ENCODE measurements at places on chromosomes 3 and 15.

DNA sequence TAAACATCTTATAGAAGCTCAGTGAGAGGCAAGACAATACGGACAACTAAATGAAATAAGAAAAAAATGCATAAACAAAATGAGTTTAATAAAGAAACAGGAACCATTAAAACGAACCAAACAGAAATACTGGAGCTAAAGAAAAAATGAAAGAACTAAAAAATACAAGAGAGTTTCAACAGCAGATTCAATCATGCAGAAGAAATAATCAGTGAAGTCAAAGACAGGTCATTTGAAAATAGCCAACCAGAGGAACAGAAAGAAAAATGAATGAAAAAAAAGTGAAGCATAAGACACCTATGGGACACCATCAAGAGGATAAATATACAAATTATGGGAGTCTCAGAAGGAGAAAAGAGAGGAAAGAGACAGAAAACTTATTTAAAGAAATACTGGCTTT is 42.5 kb upstream of the PRR20G start:
- no peak for DNase-seq

- DNase-seq: no peak
These were observed 528.1 kb upstream of the MCTP2 start for GRCh38 chr15:93703092-93703739.

- no peak for DNase-seq
These were observed 328.3 kb downstream of the PLCL2 start for GRCh38 chr3:17213102-17213501.

- no peak for DNase-seq
These were observed 1011.9 kb downstream of the VGLL3 start for GRCh38 chr3:85979034-85979433.

DNA sequence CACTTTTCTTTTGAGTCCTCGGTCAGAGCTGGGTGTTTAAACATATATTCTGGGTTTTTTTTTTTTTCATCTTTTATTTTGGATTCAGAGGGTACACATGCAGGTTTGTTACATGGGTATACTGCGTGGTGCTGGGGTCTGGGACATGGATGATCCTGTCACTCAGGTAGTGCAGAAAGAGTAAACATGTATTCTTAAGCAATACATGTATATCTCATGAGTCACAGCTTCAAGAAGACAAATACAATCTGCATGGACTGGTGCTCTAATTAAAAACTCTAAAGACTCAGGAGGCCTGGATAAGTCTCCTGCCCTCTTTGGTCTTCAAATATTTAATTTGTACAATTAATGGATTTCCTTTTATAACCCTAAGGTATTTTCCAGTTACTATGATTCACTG is 50.6 kb upstream of the PHLDB2 start:
- DNase-seq: no peak

DNA sequence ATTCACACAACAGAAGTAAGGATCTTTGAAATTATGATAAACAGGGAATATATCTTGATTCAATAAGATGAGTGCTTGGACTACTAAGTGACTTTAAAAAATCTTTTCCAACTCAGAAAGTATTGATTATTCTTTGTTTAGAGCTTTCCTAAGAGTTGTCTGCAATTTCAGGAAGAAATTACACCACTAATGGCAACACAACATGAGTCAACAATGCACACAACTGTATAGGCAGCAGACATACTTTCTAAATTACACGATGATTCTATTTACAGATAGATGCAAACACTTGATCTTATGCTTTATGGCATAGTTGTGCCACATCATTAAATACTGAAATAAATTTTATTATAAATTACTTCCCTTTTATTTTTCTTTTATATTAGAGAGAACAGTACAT is 4.4 kb downstream of the NAA50 start:
- no peak for DNase-seq

DNA sequence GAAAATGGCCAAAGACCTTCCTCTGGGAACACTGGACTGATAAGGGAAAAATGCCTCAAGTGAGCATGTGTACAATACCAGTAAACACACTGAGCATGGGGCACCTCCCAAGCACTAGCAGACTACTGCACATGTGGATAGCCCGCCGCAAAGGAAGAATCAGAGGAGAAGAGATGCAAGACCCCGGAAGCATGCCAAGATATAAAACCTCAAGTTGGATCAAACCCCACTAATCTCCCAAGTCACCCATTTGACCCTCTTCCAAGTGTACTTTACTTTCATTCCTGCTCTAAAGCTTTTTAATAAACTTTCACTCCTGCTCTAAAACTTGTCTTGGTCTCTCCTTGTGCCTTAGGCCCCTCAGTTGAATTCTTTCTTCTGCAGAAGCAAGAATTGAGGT is 121.1 kb upstream of the PLAAT1 start:
- no peak for DNase-seq

GRCh38 chr3:53072653-53073552 is 27.0 kb upstream of the SFMBT1 start:
- DNase-seq: peak; percentile 84

DNA sequence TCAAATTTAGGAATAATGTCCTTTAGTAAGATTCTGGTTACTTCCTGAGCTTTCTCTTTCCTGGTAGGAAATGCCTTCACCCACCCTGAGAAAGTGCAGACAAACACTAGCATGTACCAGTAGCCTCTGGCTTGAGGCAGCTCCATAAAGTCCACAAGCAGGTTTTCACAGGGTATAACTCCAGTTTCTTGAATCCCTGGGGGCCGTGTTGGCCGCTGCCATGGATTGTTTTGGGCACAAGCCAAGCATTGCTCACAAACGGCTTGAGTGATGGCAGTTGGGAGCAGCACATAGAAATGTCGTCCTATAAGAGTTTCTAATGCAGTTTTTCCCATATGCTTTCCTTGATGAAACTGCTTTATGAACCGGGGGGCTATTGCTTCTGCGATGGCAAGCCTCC is 164.1 kb downstream of the STXBP5L start:
- no peak for DNase-seq

GRCh38 chr15:74768099-74768770 is 13.6 kb upstream of the CSK start:
- no peak for DNase-seq

- no peak for DNase-seq
These were observed 4.4 kb downstream of the WDR73 start for GRCh38 chr15:84649706-84650105.

DNA sequence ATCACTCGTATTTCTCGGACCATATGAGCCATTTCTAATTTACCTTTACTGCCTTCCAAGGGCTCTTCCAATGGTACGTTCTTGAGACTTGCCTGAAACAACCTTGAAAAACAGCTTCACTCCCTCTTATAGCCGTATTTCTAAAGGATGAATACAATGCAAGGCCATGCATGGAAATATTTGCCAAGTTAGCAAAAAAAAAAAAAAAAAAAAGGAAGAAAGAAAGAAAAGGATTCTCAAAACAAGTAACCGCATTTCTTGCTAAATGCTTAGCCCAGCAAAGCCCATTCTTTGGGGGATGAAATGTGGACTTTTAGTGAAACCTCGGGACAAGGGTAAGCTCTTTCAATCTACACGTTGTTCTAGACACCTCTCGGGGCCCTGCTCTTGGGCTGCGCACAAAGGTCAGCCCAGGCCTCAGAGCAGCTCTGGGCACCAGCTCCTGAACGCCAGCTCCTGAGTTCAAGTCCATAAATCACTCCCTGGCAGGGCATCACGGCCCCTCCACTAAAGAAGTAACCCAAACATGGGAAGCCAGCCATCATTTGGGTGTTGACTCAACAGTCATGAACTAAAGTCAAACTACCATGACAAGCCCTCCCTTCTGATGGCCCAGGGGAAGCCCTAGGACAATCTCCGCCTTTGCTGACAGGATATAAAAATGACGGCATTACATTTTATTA is 132.7 kb downstream of the ADAMTS17 start:
- no peak for DNase-seq

GRCh38 chr3:29552051-29552450 is 271.2 kb downstream of the RBMS3 start:
- DNase-seq: no peak

DNA sequence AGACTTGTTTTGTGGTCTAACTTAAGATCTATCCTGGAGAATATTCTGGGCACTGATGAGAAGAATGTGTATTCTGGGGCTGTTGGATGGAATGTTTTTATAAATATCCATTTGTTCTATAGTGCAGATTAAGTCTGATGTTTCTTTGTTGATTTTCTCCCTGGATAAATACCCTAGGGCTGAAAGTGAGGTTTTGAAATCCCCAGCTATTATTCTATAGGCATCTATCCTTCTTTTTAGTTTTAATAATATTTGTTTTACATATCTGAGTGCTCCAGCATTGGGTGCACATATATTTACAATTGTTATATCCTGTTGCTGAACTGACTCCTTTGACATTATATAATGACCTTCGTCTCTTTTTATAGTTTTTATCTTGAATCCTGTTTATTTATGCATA is 42.9 kb downstream of the GALK2 start:
- no peak for DNase-seq

GRCh38 chr3:62266668-62267283 is 106.6 kb downstream of the FEZF2 start:
- DNase-seq: no peak

- DNase-seq: no peak
These were observed 1.7 kb upstream of the MAN2A2 start for GRCh38 chr15:90901175-90902039.

GRCh38 chr15:78853500-78853899 is 19.2 kb upstream of the MORF4L1 start:
- DNase-seq: no peak

GRCh38 chr15:31452595-31453557 is 126.2 kb downstream of the KLF13 start:
- DNase-seq: peak; percentile 76

DNA sequence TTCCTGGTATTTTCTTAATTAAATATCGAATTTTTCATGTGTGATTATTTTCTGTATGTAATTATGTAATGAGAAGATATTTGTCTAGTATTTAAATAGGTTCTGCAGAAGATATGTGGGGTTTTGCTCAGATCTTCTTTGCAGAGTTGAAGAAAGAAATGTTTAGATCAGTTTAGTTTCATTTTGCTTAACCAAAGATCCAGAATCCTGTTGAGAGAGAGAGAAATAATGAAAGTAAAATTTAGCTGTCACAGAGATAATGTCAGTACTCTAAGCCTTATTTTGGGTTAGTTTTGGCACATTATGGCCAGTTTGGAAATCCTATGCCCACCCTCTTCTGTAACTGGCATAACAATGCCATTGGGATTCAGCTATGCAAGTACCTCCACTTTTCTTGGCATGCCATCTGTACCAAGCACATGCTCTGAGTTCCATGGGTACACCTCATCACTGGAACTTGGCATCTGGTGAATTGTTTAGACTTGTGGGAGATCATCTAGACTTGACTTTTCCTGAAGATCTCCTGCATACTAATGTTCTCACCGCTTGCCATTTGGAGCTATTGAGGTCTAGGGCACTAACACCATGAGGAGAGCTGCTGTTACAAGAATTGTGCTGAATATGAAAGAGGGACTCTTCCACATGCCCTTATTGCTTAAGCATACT is 30.9 kb downstream of the PLSCR1 start:
- no peak for DNase-seq

DNA sequence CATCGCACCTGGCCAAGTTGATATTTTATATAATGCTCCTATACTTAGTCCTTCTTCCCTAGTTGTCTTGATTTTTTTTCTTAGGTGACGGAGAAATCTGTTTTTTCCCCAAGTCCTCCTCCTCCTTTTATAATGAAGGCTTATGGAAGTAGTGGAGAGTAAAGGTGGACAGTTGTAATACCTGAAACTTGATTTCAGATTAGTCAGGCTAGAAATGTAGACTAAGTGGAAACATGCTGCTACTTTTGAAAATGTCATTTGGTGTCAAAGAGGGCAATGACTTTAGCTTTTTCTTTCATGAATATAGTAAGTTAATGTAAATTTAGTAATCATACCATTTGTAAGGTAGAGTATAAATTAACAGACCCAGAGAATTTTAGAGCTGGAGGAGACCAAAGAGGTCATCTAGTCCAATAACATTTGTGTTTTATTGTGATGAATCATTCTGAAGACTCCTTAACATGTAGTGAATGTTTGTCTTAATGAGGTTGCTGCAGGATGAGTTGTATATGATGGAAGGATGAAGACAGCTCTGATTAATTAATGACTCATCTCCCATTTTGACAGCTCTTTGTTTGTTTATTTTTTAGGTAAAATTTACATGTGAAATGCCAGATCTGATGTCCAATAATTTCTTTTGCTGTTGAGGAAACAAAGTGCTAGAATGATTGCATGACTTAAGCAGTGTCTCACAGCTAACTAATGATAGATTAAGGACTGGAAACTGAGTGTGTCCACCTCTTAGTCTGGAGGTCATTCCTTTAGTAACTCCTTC is 8.7 kb downstream of the CTDSPL2 start:
- DNase-seq: no peak

GRCh38 chr15:65762914-65763787 is 28.9 kb downstream of the DENND4A start:
- no peak for DNase-seq

GRCh38 chr3:171874251-171874681 is 31.1 kb downstream of the TMEM212 start:
- no peak for DNase-seq

DNA sequence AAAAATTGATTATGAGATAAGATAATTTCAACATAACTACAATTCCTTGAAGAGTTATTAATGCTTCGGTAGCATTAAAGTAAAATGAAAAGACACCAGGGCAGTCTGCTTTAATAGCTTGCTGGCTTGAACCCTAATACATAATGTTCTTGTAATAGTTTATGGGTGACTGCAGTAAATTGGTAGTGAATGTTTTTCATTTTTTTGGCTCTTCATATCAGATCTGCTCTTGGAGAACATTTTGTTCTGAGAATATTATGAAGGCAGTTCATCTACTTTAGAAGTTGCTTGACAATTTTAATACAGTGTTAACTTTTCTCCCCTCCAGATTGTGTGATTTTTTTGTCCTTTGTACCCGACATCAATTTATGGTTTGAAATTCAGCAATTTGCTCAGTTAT is 128.4 kb downstream of the ZBTB20 start:
- DNase-seq: no peak

DNA sequence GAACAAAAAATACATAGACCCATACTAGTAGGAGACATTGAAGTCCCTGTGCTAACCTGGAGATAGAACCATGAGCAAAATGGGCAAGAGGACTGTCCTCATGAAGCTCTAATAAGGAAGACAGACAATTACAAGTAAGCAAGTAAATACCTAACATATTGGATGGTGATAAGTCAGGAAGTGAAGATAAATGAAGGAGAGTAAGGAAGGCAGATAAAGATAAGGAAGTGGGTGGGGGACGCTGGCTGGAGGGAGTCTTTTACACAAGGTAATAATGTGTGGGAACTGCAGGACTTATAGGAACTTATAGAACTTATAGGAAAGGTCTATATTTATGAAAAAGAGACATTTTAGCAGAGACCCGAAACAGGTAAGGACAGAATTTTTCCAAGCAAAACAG is 148.9 kb upstream of the ABI3BP start:
- no peak for DNase-seq

GRCh38 chr15:100893261-100893963 is 13.8 kb downstream of the ALDH1A3 start:
- DNase-seq: no peak

GRCh38 chr15:65372787-65373067 is 5.1 kb downstream of the IGDCC3 start:
- DNase-seq: no peak

GRCh38 chr15:25565470-25566264 is 126.8 kb upstream of the UBE3A start:
- DNase-seq: no peak
